ENCODE measurements at places on chromosomes 11 and 22.

DNA sequence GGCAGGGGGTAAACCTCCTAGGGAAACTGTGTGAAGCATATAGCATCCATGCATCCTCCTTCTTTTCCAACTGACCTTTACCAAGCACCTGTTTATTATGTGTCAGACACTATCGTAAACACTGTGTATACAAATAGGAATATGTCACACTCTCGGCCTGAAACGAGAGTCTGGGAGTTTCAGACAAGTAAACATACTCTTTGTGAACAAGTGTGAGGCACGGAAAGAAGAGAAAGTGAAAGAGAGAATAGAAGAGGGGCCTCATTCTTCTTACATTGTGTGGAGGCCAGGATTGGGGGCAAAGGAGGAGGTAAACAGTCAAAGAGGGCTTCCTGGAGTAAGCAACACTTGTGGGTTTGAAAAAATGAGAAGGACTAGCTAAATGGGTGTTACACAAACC is 16.4 kb downstream of the CSNK2A3 start:
- no peak for DNase-seq

DNA sequence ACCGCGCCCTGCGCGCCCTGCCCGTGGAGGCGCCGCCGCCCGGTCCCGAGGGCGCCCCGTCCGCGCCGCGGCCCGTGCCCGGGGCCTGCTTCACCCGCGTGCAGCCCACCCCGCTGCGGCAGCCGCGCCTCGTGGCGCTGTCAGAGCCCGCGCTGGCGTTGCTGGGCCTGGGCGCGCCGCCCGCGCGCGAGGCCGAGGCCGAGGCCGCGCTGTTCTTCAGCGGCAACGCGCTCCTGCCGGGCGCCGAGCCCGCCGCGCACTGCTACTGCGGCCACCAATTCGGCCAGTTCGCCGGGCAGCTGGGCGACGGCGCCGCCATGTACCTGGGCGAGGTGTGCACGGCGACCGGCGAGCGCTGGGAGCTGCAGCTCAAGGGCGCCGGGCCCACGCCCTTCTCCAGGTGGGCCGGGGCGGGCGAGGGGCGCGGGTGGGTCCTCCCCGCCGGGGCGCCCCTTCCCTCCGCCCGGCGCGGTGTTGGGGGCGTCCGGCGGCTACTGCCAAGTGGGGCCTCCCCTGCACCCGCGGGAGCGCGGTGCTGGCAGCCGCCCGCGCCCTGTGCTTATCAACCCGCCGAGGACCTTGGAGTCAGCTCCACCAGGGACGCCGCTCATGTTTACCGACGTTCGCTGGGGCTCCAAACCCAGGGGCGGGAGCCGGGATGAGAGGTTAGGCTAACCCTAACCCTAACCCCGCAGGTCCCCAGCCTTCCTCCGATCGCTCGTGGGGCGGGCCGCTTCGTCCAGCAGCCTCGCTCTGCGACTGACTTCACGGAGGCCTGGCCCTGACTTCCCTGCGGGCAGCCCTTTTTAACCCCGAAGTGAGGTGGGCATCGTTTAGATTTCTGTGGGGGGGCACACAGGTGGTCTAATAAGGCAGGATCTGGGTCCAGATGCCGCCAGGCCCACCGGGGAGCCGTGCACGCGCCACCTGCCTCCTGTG is 649 bp downstream of the SELENOO start:
- DNase-seq, result no peak

DNA sequence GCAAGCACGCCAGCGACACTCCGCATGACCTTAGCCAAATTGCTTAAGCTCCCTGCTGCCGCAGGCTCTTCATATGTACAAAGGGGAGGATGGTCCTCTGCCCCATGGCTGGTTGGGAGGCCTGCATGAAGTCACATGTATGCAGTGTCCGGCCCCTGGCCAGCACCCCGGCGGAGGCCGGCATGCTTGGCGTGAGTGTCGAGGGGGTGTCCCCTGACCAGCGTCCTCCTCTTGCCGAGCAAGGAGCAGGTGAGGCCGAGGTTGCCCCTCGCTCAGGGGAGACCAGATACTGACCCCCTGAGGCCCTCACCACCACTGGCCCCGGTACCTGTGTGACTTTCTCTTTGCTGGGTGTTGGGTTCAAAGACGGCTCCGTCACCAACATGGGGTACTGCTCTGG is 50.2 kb downstream of the DHCR7 start:
- no peak for DNase-seq

DNA sequence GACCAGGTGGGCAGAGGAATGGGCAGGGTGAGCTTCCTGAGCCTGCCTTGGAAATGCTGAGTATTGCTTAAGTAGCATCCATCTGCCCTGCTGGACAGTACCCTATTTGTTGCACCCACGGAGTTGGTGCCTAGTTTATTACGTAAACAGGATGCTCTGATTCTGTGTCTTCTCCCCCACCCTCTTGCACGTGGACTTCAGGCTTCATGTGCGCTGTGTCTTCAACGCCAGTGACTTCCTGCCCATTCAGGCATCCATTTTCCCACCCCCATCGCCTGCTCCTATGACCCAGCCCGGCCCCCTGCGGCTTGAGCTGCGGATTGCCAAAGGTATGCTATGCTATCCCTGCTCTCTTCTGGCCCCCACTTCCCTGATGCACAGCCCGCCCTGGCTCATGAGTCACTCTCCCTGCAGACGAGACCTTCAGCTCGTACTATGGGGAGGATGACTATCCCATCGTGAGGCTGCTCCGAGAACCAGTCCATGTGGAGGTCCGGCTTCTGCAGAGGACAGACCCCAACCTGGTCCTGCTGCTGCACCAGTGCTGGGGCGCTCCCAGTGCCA is 5.7 kb downstream of the ZP1 start:
- peak; percentile 22 for DNase-seq

DNA sequence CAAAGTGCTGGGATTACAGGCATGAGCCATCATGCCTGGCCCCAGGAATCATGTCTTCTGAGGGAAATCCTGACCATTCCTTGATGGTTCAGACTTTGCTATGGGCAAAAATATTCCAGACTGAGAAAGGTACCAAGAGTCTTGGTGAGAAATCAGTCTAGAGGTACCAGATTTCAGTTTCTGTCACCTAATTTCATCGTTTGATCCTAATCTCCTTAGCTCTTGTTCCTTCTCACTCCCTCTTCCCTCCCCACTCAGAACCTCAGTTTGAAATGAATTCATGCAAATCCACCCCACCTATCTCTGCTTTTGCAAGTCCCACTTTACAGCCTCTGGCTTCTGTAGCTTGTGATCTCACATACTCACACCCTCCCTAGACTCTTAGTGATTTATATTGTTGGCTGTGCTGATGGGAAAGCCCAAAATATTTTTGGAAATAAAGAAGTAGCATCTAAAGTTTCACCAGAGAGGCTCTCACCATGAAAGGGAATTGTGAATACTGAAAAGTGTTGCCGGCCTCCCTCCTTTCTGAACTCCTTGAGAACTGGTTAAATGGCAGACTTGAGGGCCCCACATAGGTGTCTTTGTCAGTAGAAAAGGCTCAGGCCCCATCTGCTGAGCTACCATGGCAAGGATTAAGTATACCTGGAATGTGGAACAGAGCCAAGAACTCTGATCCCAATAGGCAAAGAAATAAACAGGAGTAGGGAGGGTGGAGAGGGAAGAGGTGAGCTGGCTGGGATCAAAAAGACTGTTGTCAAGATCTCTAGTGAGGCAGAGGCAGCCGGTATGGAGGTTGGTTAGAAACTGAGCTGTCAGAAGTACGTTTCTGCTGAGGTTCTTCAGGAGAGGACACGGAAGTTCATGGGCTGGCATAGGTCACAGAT is 190.5 kb upstream of the MTMR2 start:
- DNase-seq, result no peak

GRCh38 chr11:116725434-116726221 is 47.2 kb downstream of the BUD13 start:
- DNase-seq, result no peak

- no peak for DNase-seq
Measured at GRCh38 chr22:22823131-22823810, 64.3 kb upstream of the IGLL5 start.

DNA sequence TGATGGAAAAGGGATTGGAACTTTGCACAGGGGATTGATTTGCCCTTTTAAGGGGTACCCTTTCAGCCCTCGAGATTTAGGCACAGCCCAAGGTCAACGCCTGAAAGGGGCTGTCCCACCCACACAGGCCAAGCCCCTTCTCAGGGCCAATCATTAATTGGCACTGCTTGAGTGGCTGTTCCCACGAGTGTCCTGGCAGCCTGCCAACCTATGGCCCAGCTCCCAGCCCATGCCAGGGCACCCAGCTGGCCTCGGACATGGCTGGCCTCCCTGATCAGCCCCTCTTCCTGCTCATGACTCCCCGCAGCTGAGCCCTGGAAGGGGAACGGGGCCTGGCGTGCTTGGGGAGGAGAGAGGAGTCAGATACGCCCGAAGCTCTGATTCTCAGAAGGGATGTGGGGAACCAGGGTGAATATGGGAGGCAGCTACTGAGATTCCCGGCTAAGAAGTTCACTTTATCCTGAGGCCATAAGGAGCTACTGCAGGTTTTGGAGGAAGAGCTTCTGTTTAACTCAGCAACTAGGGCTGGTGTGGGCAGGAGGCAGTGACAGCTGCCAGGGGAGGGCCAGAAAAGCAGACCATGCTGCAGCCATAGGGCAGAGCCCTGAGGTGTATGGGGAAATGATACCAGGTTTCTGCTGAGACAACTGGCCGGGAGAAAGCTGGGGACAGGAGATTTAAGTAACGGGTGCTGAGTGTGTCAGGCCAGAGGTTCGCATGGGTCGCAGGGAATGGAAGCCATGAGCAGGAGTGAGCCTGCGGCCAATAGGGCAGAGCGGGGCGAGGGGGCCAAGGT is 30.0 kb downstream of the WNT7B start:
- no peak for DNase-seq

DNA sequence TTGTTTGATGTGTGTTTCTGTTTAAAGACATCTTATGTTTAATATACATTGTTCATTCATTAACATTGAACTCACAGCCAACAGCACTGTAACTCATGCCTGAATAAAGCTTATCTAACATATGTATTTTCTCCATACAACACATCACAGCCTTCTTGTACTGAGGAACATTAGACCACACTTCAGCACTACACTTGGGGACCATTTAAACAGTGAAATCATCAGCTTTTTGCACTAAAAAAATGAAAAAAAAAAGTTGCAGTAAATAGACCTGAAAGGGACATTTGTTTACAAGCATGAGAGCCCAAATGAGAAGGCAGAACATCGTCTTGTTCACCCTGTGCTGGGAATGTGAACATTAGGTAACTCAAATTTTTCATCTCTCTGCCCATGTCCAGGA is 15.3 kb upstream of the TPP1 start:
- DNase-seq, result no peak

- DNase-seq, result peak; percentile 53
Measured at GRCh38 chr22:49826603-49827270, 936 bp downstream of the BRD1 start.

All from activated T-cell treated with anti-CD3 and anti-CD28 coated beads, Interleukin-2, amount 50 U/mL, for 48 hours (primary cell).